ENCODE measurements at places on chromosomes 6 and 20.

- DNase-seq, result no peak
These were observed 1.2 kb upstream of the MCM9 start for GRCh38 chr6:118935978-118936703.

GRCh38 chr20:10646006-10646405 lies 27.8 kb downstream of the JAG1 start:
- no peak for DNase-seq

- DNase-seq, result no peak
These were observed 7.4 kb upstream of the BEND3 start for GRCh38 chr6:107122748-107123147.

- no peak for DNase-seq
These were observed 53.7 kb upstream of the TMX4 start for GRCh38 chr20:8073024-8073832.

DNA sequence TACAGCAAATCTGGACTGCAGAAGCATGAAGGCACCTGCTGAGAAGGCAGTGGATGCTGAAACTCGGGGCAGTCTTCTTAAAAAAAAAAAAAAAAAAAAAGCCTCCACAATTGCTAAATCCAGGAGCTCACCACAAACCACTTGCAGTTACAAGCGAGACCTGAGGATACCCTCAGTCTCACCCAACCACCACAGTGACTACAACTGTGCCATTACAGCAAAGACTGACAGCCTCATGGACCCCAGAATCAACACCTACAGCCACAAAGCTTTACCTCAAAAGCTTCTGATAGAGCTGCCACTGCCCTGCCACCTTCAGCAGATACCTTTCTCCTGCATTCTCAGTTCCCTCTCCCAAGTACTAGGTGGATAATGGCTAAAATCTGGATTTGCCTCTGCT lies 9.0 kb downstream of the COL21A1 start:
- no peak for DNase-seq

- DNase-seq, result no peak
These were observed 22.9 kb upstream of the SIM1 start for GRCh38 chr6:100487638-100488037.

DNA sequence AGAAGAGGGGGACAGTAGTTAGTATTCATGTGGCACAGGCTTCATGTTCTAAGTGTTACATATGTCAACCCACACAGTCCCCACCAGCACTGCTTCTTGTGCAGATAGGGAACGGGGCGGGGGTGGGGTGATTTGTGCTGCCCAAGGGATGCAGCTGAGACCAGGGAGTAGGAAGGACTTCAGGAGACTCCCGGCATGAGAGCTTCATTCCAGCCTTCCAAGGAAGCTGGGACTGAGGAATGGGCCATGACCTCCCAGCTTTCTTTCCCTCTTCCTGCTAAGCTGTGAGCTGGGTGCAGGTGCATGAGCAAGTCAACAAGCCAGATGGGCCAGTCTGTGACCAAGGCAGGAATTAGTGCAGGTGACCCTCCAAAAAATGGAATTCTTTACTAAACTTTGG lies 9.2 kb downstream of the BEND3 start:
- DNase-seq, result no peak

DNA sequence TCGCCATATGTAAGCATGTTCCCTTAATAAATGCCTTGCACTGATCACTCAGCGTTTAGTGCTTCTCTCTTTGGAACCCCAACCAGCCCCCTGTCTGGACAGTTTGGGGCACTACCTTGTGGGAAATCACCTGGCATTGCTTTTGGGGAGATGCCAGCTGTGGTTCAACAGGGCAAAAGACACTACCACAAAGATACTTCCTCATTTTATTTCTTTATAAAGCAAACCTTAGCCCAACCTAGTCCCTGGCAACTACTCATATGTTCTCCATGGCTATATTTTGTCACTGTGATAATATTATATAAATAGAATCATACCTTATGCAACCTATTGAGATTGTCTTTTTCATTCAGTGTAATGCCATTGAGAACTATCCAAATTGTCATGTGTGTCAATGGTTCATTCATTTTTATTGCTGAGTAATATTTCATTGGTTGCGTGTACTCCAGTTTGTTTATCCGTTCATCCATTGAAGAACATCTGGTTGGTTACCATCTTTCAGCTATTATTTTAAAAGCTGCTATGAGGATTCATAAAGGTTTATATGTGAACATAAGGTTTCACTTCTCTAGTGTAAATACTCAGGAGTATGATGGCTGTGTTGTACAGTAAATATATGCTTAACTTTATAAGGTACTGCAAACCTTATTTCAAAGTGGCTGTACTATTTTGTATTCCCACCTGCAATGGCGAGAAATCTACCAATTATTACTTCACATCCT lies 114.8 kb downstream of the MOXD1 start:
- DNase-seq, result no peak

DNA sequence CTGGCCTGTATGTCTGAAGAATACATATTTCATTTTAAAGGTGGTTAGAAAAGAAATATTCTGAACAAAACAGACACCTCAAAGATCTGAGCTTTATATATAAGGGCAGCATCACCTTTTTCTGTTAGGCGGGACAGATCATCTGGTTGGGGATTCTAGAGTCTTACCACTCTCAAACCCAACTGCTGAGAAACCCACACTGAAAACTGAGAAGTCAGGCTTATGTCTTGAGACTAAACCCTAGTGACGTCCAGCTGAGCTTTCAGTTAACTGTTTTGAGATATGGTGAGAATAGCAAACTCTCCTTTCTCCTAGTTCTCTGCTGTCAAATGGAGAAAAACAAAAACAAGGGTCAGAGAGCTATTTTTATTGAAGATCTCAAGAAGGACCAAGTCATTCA lies 63.7 kb upstream of the CCN6 start:
- no peak for DNase-seq

DNA sequence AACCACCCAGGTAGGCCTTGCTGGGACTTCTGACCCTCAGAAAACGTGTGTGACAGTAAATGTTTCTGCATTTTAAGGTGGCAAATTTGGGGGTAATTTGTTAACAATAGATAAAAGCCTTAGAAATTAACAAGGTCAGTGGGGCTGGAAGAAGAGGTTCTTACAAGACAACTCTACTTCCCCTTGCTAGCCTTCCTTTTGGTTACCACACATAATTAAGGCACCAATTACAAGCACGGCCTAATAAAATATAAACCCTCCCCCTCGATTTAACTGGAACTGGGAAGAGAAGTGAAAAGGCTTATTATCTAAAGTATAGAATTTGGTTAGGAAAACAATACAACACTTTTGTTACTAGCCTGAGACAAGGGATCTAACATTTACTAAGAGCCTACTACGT lies 38.8 kb downstream of the ELOVL5 start:
- no peak for DNase-seq

DNA sequence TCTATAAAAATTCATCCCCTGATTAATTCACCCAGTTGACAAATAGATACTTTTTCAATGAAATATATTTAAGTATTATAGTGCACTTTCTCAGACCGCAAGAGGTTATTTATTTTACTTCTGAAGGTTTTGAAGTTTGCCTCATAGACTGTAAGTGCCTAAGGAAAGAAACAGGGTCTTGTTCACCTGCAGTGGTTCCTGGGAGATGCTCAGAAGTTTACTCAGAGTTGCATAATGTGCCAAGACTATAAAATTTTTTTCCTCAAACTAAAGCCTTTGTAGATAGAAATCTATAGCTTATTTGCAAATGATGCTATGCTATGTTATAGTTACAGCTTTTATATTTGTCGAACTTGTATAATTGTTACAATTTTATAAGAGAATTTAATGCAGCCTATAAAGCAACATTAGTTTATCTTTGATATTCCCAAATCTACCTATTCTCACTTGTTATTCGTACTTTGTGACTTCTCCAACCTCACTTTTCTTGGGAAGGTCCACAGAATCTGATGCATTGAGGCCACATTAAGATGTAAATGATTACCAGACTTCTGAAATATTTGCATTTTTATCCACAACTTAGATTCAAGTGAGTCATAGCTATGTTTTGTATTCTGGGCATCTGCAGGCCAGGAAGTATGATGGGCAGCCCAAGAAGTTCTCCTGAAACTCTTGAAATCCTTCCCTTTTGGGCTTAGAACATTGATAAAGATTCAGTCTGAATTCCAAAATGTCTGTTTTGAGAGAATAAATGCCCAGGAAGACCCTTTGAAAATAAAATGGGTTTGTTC lies 35.7 kb downstream of the KCNQ5 start:
- DNase-seq, result no peak

DNA sequence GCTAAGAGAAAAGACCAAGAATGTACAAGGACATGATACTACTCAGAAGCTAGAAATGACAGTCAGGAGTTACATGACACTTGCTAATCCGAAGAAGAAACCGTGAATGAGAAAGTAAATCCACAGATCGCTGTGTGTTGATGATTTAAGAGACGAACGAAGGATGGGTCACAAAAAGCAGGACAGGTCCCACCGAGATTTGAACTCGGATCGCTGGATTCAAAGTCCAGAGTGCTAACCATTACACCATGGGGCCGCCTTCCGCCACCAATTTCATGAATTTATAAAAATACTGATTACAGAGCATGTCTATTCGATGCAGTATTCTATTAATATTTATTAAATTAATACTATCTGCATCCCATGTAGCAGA lies 54.0 kb upstream of the BTN3A2 start:
- peak; percentile 79 for DNase-seq

DNA sequence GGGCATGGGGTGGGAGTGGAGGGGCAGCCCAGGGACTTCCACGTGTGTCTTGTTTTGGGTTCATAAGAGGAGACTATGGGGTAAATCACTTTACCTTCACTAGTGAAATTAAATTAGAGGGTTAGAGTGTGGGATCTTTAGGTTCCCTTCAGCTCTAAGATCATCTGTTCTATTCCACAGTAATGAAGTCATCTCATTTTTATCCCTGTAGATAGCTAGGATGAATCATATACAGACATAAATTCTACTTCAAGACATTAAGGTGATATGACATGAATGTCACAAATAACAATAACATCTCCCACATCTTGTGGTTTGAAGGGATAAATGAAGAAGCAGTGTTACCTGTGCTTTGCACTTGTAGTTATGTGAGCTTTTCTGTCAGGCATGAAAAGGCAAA lies 83.8 kb downstream of the ELOVL4 start:
- no peak for DNase-seq

DNA sequence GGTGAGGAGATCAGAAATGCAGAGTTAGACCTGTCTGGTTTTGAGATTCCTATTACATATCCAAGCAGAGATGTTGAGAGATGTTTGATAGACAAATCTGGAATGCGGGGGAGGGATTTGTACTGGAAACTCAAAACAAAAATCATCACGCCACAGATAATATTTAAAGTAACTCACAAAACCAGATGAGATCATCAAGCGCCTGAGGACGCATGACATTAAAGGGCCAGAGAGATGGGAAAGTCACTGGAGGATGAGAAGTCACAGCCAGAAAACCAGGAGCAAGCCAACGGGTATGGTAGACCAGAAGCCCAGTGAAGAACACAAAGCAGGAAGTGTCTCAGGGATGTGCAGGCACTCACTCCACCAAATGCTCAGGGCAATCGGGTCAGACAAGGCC lies 87.7 kb downstream of the DLL1 start:
- no peak for DNase-seq

DNA sequence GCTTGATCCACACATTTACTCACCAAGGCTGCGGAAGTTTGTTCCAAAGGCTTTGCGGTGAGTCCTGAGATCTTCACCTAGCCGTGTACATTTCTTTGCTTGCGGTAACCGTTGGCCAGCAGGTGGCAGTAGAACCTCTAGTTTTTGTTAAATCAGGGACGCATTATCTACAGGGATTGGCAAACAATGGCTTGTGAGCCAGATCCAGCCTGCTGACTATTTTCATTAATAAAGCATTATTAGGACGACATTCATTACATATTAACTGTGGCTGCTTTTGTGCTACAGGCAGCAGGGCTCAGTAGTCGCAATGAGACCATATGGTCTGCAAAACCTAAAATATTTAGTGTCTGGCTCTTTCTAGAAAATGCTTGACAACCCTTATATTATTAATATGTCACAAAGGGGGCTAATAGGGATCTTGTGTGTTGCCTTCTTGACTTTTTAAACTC lies 174.1 kb downstream of the DOK5 start:
- peak; percentile 85 for DNase-seq

- DNase-seq, result no peak
These were observed 63.3 kb downstream of the STK35 start for GRCh38 chr20:2164966-2165365.

GRCh38 chr20:54570561-54570960 lies 95.2 kb downstream of the DOK5 start:
- no peak for DNase-seq

- DNase-seq, result no peak
These were observed 679 bp upstream of the RING1 start for GRCh38 chr6:33207552-33208090.

DNA sequence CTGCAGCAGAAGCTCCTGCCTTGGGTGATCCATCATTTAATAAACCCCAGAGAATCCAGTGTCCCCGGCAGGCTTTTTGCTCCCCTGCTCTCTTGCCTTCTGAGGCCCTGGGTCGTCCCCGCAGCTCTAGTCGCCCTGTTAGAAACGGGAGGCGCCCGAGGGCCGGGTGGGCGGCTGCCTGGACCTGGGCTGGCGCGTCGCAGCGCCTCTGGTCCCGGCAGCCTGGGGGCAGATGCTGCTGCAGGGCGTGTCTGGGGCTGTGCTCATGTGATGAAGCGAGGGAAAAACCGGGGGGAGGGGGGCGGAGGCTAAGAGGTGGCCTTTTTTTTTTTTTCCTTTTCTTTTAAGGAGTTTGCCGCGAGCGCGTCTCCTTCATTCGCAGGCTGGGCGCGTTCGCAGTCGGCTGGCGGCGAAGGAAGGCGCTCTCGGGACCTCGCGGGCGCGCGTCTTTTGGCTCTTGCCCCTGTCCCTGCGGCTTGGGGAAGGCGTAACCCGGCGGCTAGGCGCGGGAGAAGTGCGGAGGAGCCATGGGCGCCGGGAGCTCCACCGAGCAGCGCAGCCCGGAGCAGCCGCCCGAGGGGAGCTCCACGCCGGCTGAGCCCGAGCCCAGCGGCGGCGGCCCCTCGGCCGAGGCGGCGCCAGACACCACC lies 394 bp downstream of the AKAP12 start:
- peak; percentile 73 for DNase-seq

DNA sequence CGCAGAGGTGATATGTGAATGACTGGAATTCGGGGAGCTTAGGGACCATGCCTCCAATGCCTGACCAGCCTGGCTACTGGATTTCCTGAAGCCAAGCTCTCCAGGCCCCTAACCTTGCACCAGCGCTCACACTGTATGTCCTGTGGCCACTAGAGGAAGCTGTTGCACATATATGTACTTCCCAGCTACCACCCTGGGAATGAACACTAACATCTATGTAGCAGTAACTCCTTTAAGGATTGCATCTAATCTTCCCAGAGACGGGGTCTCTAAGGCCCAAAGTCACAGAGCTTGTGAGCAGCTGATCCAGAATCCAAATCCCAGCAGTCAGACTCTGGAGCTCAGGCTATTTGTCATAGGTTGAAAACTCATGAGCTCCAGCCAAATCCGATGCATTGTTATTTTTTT lies 20.4 kb upstream of the BPIFB1 start:
- no peak for DNase-seq

DNA sequence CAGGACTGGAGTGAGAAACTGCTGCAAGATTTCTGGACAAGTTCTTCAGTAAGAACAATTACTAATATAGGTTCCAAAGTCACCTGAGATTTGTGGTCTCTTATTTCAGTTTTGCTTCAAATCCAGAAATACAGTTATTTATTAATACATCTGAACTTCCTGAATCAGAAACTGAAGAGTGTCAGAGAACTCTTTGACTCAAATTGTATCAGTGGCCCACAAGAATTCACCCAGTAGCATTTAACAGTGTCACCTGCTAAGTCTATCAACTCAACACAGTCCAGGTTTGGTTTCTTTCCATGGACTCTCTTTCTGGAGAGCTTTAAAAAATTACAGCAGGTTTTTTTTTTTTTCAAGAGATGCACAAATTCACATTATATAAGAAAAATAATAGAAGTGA lies 18.8 kb upstream of the NHSL1 start:
- DNase-seq, result no peak

- no peak for DNase-seq
These were observed 16.7 kb downstream of the TIAM2 start for GRCh38 chr6:155011809-155012291.
